Globus pallidus (tissue), 1 donor: ENCODE measurements at places on chromosomes 3 and 15.
A peak's percentile ranks its signal among the peaks of the same experiment; 100 is the strongest.

DNA sequence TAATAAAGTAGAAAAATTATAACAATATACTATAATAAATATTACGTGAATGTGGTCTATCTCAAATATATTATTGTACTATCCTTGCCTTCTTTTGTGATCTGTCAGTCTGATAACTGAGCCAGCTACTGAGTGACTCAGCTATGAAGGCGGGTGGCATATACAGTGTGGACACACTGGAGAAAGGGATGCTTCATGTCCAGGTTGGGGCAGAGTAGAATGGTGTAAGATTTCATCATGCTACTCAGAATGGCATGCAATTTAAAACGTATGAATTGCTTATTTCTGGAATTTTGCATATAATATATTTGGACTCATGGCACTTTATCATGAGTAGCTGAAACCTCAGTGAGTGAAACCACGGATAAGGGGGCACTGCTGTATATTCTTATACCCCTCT is 172.9 kb upstream of the TBC1D5 start:
- no peak for DNase-seq

DNA sequence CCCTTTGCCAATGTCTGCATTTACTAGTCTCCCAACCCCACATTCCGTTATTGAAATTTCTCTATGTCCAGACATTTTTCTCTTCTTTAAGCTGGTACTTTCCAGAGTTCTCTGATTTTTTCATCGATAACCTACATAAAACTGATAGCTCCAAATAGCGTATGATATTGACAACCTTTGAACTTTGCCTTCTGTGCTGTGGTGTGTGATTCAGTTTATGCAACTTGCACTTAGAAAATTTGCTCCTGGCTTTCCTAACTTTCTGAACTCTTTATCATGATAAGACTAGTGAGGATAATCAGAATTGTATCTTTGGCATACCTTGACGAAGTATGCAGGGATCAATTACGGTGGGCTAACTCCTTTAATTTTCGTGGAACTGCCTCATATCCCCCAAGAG is 1261.3 kb downstream of the SI start:
- DNase-seq = no peak

GRCh38 chr3:40397129-40397528 is 10.1 kb downstream of the ENTPD3 start:
- DNase-seq = no peak

GRCh38 chr15:65732698-65733097 is 59.4 kb downstream of the DENND4A start:
- DNase-seq = no peak

DNA sequence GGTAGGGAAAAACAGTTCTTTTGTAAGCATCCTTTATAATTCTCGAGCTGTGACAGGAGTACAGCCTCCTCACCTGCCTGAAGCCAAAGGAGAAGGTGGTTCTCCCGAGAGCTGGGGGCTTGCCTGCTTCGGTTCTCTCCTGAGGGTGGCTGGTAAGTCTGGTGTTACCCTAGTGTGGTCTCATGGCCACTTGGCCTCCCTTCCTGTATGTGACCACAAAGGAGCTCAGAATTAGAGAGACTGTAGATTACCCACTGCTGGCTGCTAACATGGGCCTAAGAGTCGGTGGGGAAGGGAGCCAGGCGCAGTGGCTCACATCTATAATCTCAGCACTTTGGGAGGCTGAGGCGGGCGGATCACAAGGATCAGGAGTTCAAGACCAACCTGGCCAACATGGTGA is 12.6 kb downstream of the PDHB start:
- DNase-seq = no peak

GRCh38 chr15:40789999-40790398 is 16.9 kb upstream of the ZFYVE19 start:
- no peak for DNase-seq

GRCh38 chr3:57983734-57984518 is 24.3 kb upstream of the FLNB start:
- DNase-seq = peak; percentile 51

- no peak for DNase-seq
Observed at GRCh38 chr15:93321881-93322282, 232.9 kb upstream of the RGMA start.

DNA sequence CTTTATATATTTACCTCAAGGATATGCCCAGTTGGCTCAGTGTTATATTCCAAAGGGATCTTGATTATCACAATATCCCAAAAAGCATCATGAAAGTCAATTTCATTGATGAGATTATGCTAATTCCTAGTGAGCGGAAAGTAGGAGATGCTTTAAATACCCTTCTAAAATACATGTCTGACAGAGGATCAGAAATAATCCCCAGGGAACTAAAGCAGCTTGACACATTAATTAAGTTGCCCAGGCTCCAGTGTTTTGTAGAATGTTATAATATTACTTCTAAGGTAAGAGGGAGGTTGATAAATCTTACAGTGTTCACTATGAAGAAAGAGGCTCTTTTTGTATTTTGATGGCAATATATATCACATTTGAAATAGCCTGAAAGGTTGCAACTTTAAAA is 767.5 kb upstream of the ROBO1 start:
- DNase-seq = no peak

- DNase-seq = no peak
Observed at GRCh38 chr15:51837792-51838251, 8.4 kb downstream of the TMOD3 start.

- no peak for DNase-seq
Observed at GRCh38 chr15:47273864-47274263, 443.4 kb upstream of the SEMA6D start.

DNA sequence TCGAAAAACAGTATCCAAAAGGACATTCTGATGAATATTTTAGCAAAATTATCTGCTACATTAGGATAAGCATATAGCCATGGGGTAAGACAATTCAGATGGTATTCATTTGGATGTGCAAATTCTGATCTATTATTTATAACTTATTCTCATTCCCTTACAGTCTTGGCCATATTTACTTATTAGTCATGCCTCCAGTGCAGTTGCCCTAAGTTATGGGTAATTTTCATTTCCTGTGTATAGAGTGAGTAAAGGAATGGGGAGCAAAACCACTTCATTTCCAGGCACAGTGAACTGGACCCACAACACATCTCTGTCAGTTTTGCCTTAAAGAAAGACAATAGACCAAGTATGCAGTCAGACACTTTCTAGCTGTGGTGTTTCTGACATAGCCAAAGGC is 134.3 kb downstream of the POLQ start:
- DNase-seq = no peak

DNA sequence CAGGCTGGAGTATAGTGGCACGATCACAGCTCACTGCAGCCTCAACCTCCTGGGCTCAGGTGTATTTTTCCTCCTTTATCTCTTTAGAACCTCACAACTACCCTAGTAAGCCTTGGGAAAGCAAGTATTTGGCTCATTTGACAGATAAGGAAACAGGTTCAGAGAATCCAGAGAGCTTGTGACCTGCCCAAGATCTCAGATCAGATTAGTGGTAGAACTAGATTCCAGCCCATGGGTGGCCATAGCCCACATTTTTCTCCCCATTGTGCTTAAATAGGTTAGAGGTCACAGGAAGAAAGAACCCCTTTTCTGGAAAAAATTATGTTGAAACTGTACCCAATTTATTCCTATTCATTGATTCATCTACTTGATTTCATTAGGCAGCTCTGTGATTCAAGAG is 64.3 kb downstream of the TSC22D2 start:
- DNase-seq = no peak

DNA sequence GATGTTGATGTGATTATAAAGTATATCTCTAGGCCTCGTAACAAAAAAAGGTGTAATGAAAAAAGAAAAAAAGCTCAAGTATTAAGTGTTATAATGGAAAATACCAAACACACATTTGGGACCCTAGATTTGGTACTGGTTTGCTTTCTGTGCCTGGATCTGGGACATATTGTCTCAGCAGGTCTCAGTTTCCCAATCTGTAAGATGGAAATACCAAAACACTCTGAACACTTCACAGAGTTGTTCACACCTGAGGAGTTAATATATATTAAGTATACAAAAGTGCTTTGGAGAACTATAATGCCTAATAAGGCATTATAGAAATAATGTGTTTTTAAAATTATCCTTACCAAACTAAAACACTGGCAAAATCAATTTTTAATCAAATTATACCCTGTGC is 60.0 kb downstream of the CLASP2 start:
- DNase-seq = no peak

GRCh38 chr3:52053307-52054304 is 2.8 kb downstream of the DUSP7 start:
- DNase-seq = peak; percentile 72

DNA sequence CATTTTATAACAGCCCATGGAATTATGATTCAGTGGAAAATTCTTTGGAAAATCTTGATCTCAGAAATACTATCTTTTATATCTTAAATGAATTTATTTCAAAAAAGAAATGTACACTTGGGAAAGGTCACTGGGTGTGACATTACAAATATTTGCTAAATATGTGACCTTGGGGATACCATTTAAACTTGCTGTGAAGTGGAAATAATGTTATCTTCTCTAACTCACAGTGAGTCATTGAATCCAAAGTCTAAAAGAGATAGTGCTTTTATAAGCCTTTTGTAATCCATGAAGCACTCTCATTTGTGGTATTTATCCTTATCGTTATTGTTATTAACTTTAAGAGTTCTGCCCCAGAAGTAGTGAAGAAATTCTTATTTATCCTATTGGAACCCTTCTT is 289.8 kb upstream of the SEMA6D start:
- no peak for DNase-seq

DNA sequence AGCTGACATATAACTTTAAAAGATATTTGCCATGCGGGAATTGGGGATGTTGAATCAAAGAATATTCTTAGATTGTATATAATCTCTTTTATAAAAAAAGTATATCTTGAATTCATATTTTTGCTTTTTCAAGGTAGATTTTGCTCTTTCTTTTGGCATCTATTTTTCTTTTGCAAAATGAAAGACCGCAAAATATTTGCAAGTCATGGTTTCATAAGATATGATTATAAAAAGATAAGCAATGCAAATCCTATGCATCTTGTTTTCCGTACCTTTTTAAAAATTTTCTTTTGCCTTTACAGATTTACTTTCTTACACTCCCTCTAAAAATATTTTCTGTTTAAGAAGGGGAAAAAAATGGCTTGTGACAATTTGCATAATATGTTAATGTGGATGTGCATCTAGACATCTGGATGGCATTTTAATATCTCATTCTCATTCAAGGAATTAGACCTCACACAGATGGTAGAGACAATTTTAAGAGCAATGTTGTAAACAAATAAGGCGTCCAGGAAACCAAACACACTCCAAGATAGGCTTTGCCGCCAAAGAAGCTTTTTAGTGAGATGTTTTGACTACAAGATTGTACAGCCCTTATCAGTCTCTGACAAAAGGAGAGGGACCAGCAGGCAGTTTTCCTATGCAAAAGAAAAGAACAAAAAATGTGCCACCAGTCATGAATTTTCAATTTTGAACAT is 371.1 kb downstream of the CHL1 start:
- DNase-seq = no peak

GRCh38 chr3:37571269-37571668 is 290.4 kb upstream of the CTDSPL start:
- DNase-seq = no peak

GRCh38 chr3:130516645-130517512 is at the start of gene COL6A6:
Gene COL6A6, plus strand, starts transcription at chr3:130517177. Its CDS starts 43,188 bp downstream, at chr3:130560365.
- no peak for DNase-seq

GRCh38 chr3:138941259-138941885 is 5.6 kb downstream of the FOXL2 start:
- no peak for DNase-seq
